ENCODE measurements at places on chromosomes 7 and 10.
A peak's percentile ranks its signal among the peaks of the same experiment; 100 is the strongest.

GRCh38 chr7:80954191-80954590 is 35.3 kb upstream of the SEMA3C start:
- no peak for DNase-seq

- DNase-seq: no peak
Observed at GRCh38 chr7:26076691-26077090, 75.3 kb upstream of the NFE2L3 start.

- DNase-seq: no peak
Observed at GRCh38 chr10:77157248-77158019, 480.2 kb downstream of the KCNMA1 start.

GRCh38 chr7:140734096-140734495 is 37.6 kb downstream of the NDUFB2 start:
- no peak for DNase-seq

- peak; percentile 47 for DNase-seq
Observed at GRCh38 chr7:79778786-79779770, 325.6 kb upstream of the MAGI2 start.

DNA sequence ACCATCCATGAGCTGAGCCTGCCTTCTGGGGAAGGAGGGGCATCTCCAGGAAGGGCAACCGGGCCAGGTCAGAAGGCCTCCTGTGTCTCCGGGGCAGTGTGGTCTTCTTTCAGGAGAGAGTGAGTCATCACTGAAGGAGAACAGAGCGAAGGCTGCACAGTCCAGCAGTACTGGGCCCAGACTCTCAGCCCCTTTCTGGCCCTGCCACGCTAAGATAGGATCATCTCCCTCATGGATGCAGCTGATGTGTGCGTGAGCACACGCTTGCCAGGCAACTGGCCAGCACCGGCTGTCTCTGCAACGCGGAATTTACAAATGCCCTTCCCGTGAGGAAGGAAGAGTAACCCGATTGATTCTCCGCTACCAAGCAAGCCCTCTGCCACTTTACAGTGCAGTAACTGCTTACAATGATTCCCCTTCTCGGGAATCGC is 328.2 kb downstream of the TNS3 start:
- peak; percentile 75 for DNase-seq

DNA sequence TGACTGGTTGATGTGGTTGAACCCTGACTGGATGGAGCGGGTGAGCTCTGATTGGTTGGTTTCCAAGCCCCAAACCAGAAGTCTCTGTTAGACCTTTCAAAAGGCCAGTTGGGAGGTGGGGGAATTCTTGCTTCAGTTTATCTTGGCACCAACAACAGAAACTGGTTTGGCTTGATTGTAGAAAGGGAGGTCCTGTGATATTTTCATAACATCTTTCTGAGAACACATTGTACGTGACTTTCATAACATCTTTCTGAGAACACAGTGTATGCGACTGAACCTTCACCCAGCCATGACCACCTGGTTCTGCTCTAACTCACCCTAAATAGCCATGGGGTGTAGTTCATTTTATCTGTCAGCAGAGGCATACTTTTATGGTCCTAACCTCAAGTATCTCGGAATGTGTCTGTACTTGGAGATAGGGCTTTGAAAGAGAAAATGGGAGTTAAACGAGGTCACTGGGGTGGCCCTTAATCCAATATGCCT is 88.3 kb downstream of the GALNT17 start:
- DNase-seq: no peak

GRCh38 chr7:118080947-118081346 is 103.0 kb upstream of the LSM8 start:
- DNase-seq: peak; percentile 2

DNA sequence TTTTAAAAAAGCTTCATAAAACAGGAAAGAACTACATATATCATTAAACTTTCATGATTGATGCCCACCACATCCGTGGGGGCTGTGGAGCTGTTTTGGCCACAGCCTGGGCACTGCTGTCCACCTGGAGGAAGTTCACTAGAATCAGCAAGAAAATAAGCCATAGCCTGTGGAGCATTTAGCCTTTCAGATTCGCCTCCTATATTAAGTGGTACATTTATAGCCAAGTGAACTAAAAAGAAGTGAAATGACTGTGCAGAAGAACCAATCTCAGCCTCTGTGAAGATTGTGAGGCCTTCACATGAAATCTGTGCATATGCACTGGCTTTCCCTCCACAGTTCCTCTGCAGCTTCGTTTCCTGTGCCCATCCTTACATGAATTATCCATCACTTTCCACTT is 23.5 kb downstream of the WNT16 start:
- DNase-seq: no peak

- DNase-seq: no peak
Observed at GRCh38 chr7:67451306-67451705, 454.7 kb downstream of the TYW1 start.

DNA sequence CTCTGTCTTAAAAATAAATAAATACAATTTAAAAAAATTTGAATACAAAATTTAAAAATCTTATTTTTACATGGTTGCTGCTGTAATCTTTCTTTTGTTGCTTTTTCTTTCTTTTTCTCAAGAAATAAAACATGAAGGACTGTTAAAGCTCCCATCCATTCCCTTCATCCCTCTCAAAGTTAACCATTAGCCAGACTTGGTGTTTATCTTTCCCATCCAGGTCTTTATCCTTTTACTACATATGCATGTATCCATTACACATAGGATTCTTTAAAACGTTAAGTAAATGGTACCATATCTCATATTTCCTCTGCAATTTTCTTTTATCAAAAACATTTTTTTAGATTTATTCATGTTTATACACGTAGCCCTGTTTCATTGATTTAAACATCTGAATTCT is 70.1 kb downstream of the CREB3L2 start:
- DNase-seq: no peak
